GM13977 (cell line): ENCODE measurements at places on chromosomes 5 and 9.

- DNase-seq, result no peak
Measured at GRCh38 chr5:143176048-143176447, 227.4 kb downstream of the NR3C1 start.

- no peak for DNase-seq
Measured at GRCh38 chr9:250625-251024, 36.0 kb downstream of the DOCK8 start.

DNA sequence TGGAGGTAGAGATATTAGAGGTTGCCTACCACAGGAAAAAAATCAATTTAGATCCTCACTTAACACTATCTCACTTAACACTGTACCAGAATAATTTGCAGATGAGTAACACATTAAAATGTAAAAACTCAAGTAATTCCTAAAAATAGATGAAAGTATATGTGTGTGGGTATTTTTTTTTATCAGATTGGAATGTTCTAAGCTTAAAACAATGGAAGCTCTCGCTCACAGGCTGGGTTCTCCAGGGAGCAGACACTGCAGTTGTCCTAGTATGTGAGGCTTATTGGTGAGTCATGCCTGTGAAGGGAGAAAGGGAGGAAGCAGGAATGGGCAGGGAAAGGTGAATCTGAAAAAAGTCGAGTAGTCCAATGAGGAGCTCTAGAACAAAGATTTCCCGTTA is 181.3 kb upstream of the ZNF608 start:
- no peak for DNase-seq

DNA sequence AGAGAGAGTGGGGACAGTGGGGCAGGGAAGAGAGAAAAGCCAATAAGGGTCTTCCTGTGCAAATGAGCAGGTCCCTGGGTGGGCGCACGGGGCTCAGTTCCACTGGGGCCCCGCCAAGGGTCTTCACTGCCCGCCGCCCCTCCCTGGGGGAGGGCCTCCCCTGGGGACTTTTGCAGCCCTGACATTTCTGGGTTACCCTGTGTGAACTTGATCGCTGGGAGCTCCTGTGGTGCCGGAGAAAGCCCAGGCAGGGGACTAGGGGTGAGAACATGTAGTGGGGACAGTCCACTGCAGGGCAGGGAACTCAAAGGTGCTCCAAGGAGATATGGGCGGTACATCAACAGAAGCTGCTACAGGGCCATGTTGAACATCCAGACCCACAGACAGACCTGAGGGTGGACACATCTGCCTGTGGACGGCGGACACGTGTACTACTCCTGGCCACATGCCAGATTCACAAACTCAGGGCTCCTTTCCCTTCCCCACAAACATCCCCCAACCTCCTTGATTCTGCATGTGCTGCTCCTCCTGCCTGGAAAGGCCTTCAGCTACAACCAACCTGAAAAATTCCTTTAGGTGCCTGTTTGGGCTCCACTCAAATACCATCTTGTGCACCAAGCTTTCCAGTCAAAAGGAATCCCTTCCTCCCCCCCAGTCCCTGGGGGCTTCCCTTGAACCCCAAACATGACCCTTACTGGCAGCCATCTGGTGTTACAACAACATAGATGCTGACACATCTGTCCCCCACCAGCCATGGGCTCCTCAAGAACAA is 43.0 kb upstream of the NEK6 start:
- no peak for DNase-seq

GRCh38 chr5:92687821-92688722 is 892.9 kb downstream of the NR2F1-AS1 start:
- DNase-seq, result no peak

- no peak for DNase-seq
Measured at GRCh38 chr9:81137976-81138568, 551.3 kb downstream of the TLE1 start.

- DNase-seq, result no peak
Measured at GRCh38 chr5:116159006-116159405, 74.2 kb downstream of the COMMD10 start.

DNA sequence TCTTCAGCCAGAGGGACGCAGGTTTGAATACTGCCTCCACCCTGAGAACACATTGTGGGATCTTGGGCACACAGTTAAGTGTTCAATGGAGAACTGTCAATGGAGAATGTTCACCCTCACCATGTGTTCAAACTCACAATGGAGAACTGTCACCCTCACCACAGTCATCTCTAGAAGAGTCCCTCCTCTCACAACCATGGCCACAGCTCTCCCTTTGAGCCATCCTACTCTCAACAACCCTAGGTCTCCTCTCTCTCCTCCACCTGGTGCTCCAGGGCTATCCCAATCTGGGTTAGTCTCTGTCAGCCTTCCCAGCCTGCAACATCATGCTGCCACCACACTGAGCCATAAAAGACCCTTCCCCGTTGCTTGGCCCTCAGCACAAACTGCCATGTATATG is 36.3 kb upstream of the HAND1 start:
- no peak for DNase-seq
